ENCODE measurements at places on chromosomes 6 and 20. TPM values are rescaled to one million over a fixed set of nuclear protein-coding genes. Genes with fewer than 3 reads are reported as not detected.

- DNase-seq, result no peak
These were observed 714.0 kb downstream of the UTRN start for GRCh38 chr6:144999127-144999526.

Gene RNF182
- total RNA-seq, result 1.7 TPM

DNA sequence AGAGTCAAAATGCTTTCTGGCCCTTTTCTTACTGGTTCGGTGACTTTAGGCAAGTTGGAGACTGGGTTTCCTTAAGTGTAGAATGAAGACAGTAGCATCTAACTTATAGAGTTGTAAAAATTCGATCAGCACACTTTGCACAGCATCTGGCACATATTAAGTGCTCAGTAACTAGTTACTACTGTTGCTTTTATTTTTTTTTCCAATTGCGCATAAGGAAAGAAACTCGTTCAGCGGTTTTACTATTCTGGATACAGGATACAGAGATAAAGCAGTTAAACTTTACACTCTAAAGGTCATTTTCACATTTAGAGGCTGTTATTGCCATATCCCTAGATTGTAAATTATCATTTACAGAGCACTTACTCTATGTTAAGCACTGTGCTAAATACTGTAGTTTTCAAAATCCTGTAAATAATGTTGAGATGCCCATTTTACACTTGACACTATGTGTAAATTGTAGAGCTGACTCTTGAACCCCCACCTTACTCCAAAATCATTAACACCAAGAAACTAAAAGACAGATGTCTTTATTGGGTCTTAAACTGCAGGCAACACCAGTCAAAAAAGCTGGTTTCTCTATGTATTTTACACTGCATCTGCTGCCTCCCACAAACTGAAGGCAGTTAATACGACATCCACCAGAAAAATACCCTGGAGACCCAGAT is 886 bp downstream of the ROMO1 start:
- DNase-seq, result no peak

GRCh38 chr6:692356-692851 is 535 bp downstream of the EXOC2 start:
- no peak for DNase-seq

- DNase-seq, result no peak
These were observed 154.0 kb downstream of the ID4 start for GRCh38 chr6:19991176-19991575.

DNA sequence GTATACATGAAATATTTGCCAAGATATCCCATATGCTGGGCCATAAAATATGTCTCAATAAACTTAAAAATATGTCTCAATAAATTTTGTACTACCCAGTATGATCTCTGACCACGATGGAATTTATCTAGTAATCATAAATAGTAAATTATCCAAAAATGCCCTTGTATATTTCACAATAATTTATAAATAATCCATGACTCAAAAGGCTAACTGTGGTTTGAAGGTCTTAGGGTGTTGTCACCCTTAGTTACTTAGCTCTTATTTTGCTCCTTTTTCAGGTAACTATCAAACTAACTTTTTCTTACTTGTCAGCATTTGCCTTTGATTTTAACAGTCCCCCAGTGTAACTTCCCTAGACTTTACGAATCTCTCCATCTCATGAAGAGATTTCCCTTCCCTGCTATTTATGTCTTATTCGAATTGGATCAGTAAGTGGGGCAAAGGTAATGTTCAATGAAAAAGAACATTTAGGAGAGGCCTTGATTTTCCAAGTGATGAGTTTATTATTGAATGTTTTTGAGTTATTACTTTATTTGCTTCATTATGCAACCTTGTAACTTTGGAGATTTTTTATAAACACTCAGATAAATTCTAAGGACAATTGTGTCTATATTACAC is 109.0 kb upstream of the THBS2 start:
- DNase-seq, result no peak

Gene EYS
- 0.48 TPM for total RNA-seq

GRCh38 chr6:41607736-41608135 is 30.5 kb upstream of the MDFI start:
- DNase-seq, result no peak

DNA sequence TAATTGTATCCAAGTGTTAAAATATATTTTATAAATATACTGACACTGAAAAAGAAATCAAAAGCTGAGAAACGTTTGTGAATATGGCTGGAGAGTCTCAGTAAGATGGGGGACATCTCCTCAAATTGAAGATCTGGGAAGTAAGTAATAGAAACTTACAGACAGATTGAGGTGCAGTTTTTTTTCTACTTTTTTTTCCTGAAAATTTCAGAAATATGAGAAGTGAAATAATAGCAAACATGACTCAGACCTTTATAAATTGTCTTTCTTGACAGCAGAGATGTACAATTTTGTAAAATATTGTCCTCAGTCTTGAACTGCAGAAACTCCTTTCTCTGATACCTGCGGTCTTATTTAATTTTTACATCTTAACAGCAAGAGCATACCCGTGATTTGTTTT is 347.1 kb downstream of the UTRN start:
- no peak for DNase-seq

Gene BPI
- not detected for total RNA-seq

DNA sequence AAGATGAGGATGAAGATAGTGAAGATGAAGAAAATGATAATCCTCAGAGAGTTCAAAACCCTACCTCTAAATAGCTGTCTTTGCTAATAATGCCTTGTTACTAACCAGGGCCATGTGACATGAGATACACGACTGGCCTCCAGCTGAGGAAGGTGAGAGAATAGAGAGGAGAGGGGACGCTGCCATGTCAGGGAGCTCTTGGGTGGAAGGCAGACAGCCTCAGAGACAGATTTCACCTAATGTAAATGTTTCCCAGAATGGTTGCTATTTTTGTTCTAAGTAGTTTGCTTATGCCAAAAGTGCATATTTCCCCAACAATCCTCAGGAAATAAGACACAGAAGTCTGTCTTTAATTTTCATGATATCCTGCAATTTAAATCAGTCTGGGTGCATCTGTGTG is 138.4 kb downstream of the ELOVL4 start:
- no peak for DNase-seq

- DNase-seq, result no peak
These were observed 26.1 kb downstream of the LOC128125822 start for GRCh38 chr6:63598049-63599036.

- DNase-seq, result no peak
These were observed 24.6 kb downstream of the RNF24 start for GRCh38 chr20:3990716-3991115.

DNA sequence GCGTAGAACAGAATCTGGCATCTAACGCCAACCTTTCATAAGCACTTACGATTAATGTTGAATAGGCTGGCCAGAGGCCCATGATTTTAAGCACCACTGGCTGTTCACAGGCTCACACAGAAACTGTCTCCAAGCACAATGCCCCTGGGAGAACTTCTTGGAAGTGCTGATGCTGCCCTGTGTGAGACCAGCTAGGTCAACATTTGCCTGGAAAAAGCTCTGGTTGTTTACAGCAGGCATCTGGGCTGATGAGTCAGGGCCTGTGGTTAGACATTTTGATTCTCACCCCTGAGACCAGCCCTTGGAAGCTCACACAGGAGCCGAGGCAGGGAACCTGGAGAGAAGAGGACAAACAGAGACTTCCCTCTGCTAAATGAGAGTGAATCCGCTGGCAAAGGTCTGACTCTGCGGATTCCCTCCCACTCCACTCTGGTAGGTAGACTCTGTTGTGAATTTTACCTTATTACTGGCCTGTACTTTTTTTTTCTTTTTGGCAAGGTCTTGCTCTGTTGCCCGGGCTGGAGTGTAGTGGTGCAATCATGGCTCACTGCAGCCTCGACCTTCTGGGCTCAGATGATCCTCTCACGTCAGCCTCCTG is 6.8 kb upstream of the SULF2 start:
- DNase-seq, result no peak

Gene PAK5
- not detected for total RNA-seq

DNA sequence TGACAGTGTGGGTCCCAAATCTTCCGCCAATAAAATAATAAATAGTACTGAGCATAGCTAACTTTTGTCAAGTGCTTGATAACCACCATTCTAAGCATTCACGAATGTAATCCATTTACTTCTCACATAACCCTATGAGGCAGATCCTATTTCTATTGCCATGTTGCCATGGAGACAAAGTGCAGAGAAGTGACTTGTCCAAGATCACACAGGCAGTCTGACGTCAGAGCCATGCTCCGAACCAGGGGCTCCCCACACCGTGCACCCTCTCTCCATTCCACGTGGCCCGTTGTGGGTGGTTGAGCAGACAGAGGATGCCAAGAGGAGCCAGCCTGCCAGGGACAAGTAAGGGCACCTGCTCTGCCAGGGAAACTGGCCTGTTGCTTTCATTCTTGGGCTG is 38.9 kb downstream of the CDH22 start:
- no peak for DNase-seq

Gene MDFI
- total RNA-seq, result 21.7 TPM

GRCh38 chr6:107616775-107617174 is 126.9 kb downstream of the SOBP start:
- no peak for DNase-seq

DNA sequence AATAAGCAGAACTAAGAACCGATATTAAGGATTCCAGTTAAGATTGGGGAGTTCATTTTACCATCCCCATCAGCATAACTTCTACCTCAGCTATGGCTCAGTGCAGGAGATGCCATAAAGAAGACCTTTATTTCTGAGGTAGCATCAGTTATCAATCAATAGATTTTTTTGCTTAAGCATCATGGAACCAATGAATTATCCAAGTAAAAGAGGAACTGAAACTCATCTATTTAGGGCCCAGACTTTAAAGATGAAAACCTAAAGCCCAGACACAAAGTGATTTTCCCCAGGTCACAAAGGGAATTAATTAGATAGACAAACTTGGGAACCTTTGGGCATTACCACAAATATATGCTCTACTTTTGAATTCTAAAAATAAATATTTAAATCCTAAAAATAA is 59.2 kb upstream of the TINAG start:
- DNase-seq, result no peak

Gene ENPP4
- 21.1 TPM for total RNA-seq

GRCh38 chr6:88386167-88386566 is 220.0 kb upstream of the CNR1 start:
- no peak for DNase-seq

DNA sequence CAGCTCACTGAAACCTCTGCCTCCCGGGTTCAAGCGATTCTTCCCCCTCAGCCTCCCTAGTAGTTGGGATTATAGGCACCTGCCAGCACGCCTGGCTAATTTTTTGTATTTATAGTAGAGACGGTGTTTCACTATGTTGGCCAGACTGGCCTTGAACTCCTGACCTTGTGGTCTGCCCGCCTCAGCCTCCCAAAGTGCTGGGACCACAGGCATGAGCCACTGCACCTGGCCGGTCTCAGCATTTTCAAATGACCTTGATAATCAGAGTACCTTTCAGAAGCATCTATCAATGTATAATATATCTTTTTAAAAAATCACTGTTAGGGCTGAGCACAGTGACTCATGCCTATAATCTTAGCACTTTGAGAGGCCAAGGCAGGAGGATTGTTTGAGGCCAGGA is 143.0 kb downstream of the DOK5 start:
- no peak for DNase-seq

DNA sequence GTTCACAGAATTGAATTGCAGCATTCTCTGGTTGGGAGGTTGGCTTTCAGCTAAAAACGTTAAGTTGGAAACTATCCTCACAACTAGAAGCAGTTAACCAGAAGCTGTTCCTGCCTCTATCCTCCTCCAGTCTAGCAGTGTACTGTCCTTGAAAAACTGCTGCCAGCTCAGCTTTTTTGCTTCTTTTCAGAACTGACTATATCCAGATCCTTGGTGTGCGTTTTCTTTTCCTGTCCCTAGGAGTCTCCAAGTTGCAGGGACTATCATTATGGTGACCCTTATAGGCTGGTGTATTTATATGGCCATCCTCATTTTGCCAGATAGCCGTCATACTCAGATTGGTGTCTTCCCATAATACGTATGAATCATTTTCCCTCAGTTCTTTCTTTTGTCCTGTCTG is 5.5 kb downstream of the ITCH start:
- DNase-seq, result no peak

Gene ASIP
- total RNA-seq, result not detected

- no peak for DNase-seq
These were observed 7.6 kb downstream of the CYB5R4 start for GRCh38 chr6:83867043-83867442.

Gene MAS1L
- total RNA-seq, result not detected

DNA sequence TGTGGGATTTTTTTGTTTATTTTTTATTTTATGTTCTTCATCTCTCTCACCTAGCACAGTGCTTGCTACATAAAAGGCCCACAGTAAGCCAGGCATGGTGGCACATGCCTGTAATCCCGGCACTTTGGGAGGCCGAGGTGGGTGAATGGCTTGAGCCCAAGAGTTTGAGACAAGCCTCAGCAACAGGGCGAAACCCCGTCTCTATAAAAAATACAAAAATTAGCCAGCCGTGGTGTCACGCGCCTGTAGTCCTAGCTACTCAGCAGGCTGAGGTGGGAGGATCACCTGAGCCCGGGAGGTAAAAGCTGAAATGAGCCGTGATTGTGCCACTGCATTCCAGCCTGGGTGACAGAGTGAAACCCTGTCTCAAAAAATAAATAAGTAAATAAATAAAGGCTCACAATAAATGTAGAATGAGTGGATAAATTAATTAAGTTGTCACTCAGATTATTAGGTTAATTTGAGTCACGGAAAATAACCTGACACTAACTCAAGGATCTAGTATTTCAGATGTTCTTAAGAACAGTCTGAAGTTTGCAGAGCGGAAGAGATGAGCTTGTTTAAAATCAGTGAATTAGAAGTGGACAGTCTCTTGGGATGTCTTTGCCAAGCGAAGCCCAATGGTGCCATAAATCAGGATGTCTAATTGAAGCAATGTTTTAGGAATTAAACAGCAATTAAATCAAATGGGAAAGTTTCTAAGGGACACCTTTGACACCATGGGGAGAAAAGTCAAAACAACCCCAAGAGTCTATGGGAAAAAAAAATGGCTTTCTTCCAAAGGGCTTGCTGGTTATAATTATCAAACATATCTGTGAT is 214.4 kb downstream of the ZNF217 start:
- DNase-seq, result no peak

All from mesenteric fat pad (tissue), 1 donor.